Right ventricle myocardium inferior (tissue), 1 donor: ENCODE measurements at places on chromosomes 13 and 19. TPM values are rescaled to one million over a fixed set of nuclear protein-coding genes. Genes with fewer than 3 reads are reported as not detected.

DNA sequence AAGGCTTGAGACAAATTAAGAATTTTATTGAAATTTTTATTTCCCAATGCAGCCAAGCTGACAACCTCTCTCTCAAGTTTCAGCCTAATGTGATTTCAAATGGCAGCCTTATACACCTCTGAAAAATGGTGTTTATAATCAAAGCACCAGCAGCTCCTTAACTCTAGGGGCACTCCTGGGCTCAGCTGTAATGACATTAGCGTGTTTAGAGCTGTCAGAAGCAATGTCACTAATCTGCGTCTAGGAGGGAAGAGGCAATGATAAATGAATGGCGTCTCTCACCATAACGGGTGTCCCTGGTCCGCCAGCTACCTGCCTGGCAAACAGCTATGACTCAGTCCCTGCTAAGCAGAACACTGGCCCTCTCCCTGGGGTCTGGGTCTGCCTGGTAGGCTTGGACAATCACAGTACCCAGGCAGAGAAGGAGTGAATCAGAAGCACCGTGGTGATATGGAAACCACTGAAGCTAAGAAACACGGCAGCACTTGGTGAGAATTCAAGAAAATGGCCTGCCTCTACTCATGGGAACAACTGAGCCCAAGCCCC, 131.8 kb upstream of the VSTM2B start:
- DNase-seq: no peak

DNA sequence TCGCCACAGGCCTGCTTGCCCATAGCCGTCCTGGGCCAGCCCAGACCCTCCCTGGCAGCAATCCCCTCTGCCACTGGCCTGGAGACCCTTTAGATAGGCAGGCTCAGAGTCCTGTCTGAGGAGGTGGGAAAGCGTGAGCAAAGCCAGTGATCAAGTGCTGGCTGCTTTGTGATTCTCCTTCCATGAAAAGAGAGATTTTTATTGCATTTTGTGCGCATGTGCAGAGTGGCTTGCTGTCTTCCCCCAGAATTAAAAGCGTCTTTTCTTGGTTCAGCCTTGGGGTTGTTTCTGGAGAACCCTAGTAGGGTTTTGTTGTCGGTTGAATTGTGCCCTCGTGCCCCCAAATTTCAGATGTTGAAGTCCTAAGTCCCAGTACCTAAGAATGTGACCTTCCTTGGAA, 44.9 kb upstream of the DCT start:
- no peak for DNase-seq

DNA sequence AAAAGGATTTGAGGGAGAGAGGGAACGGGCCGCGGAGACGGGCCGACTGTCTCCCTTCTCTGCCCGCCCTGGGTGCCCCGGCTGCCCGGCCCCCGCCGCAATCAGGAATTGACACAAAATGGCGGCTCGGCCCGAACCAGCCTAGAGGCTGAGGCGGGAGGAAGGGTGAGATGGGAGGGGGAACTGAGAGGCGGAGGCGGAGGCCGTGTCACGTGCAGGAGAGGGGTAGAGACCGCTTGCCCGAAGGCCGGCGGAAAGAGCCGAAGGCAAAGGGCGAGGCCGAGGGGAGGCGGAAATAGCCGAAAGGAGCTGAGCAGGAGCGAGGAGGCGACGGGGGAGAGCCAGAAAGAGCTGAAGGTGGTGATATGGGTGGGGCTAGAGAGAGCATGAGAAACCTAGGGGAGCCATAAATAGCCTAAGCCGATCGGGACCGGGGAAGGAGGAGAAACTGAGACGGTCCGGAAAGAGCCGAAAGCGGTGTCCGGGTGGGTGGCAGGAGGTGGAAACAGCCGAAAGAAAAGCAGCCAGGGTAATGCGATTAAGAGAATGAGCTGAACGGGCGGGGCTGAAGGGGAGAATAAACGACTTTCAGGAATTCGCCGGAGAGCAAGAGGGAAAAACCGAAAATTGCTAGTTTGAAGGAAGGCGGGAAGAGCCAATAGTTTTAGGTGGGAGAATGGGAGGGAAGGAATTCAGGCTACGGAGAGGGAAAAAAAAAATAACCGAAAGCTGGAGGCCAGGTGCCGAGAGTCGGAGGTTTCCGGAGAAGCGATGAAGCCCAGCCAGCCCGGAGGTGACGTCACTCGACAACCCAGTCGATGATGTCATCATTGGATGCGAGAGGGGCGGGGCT, at the start of gene ZC3H4:
Gene ZC3H4, minus strand, starts transcription at position 780 of the 853 bp plus-strand sequence. CDS start 1,192 bp downstream, outside the sequence.
- peak; percentile 99 for DNase-seq

GRCh38 chr13:113394339-113394640, 30.4 kb upstream of the GRTP1 start:
- no peak for DNase-seq

DNA sequence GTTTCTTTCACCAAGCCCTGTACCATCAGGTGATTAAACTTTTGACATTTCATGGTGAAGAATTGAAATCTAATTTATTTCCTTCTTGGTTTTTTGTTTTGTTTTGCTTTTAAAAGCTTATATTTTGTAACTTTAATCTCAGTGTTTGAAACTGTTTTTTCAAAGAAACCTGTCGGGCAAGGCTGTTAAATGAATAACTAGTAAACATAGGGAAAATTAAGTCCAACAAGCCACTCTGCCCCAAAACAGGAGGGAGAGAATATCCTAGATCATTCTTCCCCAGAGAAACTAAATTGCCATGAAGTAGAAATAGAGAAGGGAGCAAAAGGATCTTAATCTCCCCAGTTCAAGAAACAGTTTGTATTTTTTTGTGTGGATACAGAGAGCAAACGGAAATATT, 98.2 kb downstream of the FREM2 start:
- no peak for DNase-seq

SOX1 gene
- total RNA-seq: not detected

ZNF100 gene
- 7.0 TPM for total RNA-seq

GRCh38 chr13:110254751-110255553, 52.0 kb downstream of the COL4A1 start:
- no peak for DNase-seq

GRCh38 chr19:11171144-11171543, 15.6 kb upstream of the SPC24 start:
- DNase-seq: no peak

KCNRG gene
- total RNA-seq: 0.22 TPM

DNA sequence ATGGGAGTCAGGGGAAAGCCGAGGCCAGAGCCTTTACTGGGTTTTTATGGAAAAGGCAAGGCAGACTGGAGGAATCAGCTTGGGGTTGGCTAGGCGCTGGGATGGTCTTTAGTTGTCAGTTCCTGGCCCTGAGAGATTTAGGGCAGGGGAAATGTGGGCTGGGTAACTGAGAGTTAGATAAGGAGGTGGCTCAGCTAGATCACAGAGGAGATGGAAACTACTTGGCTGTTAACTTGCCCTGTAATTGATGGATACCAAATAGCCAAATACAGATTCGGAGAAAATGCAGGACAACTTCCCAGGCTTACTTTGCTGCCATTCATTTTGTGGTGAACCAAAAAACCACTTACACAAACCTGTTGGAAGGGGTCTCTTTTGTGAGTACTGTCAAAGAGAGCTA, 54.0 kb downstream of the LRCH1 start:
- DNase-seq: no peak

- no peak for DNase-seq
Measured at GRCh38 chr13:20822406-20822805, 48.6 kb upstream of the EEF1AKMT1 start.

DNA sequence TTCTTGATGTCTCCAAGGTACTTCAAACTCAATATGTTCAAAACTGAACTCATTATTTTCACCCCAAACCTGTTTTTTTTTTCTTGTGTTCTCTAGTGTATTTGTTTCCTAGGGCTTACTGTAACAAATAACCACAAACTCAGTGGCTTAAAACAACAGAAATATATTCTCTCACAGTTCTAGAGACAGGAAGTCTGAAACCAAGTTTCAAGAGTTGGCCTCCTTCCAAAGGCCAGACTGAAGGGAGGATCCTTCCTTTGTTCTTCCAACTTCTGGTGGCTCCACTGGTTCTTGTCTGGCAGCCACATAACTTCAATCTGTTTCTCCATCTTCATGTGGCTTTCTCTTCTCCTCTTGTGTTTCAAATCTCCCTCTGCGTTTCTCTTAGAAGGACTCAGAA, 62.0 kb upstream of the PDCD5 start:
- no peak for DNase-seq

DNA sequence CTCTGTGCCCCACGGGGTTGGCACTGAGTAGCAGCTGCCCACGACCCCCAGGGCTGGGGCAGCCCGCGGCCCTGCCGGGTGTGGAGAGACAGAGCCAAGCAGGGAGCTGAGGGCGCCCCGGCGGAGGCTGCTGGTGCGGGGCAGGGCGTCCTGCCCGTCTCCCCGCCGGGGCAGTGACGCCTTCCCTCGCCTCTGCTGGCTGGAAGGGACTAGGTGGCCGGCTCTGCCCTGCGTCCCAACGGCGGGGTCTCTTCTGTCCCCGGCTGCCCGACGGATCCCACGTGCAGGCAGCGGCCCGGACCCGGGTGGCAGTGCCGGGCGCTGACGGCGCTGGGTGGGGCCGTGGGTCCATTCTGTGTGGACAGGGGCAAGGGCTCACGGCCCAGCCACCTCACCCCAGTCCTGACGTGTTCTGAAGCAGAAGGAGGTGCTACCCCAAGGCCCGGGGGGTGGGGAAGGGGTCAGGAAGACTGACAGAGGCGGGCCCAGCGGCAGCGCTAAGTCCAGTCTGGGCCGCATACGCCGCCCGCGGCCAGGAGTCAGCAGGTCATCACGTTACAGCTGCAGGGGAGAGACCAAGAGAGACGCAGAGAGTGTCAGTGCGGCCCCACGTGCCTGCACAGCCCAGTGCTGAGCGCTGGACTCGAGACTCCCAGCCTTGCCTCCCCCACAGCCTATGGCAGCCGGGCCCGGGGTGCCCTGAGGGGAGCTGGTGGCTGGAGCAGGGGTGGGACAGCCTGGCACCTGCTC, 15.1 kb upstream of the PLPP2 start:
- DNase-seq: no peak

- no peak for DNase-seq
Measured at GRCh38 chr13:85666356-85666755, 132.9 kb downstream of the SLITRK6 start.

TEX29 gene
- not detected for total RNA-seq

SPRYD7 gene
- 11.4 TPM for total RNA-seq

- DNase-seq: peak; percentile 78
Measured at GRCh38 chr19:1172353-1173158, 1.5 kb downstream of the SBNO2 start.

DMKN gene
- 3.4 TPM for total RNA-seq

DNA sequence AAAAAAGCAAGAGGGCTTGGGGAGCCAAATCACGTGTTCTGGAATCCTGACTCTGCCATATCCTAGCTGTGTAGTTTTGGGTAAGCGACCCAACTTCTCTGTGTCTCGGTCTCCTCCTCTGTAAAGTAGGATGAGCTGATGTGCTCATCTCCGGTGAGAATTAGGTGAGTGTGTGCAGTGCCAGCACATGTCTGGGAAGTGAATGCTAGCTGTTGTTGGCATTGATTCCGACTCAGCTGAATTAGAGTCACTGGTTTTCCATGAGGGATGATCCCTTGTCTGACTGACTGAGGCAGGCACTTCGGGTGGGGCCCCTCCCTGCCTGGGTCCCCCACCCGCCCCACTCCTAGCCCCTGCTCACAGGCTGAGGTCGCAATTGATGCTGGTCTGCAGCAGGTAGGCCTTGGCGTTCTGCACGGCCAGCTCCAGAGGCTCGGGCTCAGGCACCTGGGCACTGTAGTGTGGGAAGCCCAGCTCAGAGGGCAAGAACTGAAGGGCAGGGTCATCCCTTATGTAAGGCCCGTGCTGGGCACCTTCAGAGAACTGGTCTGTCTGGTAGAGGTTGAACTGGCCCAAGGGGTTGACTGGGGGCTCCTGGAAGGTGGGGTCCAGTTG, 835 bp downstream of the RSPH6A start:
- no peak for DNase-seq

DNA sequence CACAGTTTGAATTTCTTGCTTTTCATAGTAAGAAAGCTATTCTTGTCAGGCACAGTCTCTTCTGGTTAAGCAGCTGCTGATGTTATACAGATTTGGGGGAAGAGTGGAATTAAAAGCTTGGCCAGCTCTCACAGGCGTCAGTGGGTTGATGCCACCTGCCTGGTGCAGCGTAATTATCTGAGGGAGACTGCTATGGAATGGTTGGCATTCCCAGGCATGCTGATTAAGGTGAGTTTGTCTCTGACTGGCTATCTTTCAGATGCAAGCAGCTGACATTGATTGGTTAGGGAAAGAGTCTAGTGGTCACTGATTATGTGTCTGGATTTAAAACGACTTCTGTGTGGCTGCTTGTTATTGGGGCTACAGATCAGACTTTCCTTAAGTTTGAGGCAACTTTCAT, 948.4 kb downstream of the UQCRFS1 start:
- no peak for DNase-seq
